ENCODE measurements at places on chromosomes 1 and 21.

DNA sequence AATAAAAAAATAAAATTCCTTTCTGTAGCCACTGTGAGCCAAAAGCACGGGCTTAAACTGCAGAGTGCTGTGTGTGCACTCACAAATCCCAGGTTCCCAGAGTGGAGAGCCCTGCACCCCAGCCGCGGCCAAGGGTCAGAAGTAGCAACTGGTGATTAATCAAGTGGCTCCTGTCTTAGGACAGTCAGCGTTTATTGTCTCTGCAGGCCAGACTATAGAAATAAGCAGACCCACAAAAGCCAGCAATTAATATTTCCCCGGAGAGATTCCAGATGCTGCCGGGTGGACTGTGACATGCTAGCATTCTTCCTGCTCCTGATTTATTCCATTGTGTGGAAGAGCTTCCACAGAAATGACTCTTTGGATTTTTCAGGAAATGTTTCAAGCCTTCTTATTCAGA is 412.2 kb downstream of the KIF26B start:
- no peak for DNase-seq

DNA sequence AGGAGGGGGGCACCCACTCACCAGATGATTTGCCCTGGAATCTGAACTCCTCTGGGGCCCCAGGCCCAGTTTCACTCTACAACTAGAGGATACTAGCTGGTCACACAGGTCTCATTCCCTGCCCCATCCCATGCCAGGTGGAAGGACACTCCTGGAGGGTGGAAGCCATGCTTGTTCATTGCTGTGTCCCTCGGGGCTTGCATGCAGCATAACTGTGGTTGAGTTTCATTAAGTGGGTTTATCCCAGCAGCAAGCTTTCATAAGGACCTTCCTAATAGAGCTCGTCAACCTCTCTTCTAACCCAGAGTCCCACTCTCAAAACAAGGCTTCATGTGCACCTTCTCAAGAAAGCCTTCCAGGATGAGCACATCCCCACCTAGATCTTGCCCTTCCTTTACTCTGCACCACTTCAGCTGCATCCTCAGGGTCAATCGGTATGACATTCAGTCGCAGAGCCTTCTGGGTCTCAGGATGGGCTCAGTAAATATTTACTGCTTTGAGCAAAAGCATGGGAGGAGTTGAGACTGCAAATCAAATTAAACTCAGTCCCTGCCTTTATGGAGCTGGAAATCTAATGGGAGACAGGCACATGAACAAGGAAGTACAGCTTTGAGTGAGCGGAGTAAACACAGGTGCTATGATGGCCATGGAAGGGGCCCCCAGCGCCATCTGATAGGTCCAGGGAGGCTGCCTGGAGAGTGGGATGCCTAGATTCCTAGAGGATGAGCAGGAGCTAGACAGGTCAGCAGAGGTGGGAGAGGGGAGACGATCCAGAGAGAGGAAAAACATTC is 32.3 kb downstream of the LAMB3 start:
- DNase-seq: no peak

DNA sequence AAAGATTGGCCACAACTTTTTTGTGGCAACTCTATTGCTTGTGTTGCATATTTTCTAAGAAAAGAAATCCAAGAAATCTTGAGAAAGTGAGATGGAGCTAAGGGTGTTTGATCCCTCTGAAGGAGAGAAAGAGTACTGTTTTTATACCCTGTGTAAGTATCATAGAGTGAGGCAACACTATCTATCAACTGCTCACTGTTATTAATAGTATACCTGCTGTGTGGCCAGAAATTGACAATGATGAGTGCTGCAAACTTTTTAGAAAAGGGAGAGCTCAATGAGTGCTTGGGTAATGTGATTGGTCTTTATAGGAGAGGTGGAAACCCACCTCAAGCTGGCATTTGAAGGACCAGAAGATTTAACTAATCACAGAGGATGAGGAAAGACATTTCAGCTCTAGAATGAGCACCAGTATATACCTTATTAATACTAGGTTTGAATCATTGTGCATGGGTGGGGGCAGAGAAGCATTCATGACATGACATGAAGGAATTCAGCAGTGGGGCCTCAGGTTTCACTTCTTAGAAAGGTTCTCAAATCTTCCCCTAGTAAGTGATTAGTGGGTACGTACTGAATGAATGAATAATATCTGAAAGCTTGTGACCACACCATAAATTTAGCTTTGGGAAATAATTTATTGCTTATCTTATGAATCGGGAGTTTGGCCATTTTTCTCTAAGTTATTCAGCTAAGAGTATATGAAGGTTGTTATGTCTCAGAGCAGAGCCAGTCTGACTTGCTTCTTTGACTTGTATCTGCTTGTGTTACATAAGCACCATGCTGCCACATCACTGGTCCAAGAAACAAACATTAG is 169.2 kb upstream of the SGIP1 start:
- no peak for DNase-seq

DNA sequence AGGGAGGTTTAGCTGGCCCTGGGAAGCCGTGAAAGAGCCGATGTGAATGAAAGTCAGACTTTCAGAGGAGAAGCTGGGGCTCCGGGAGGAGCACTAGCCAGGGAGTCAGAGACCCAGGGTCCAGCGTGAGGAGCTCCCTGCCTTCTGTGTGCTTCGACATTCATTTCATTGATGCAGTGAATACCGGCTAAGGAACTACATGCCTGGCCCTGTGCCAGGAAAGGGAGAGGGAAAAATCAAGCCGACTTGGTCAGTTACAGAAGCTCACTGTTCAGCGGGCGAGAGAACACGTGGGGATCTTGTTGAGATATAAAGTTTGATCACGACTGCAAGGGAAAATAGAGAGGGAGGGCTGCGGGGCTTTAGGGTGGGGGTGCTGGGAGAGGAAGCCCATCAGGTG is 76.7 kb upstream of the RUNX3 start:
- no peak for DNase-seq

GRCh38 chr1:216223486-216223885 is 199.8 kb downstream of the USH2A start:
- DNase-seq: no peak

DNA sequence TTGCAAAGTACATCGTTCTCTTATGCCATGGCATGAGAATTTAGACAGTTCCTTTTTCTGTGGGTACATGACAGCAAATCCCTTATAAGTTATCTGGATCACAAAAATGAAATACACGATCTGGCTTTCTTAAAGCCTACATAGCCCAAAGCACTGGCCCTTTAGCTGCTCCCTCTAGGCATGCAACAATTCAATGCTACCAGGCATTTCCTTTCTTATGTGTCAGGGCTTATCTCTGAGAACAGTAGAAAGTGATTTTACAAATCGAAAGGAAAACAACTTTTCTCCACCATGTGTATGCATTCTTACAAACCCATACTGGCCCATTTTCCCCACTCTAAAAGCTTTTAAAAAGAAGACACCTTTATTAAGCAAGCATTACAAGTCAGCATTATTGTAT is 139.7 kb downstream of the GRIK1 start:
- DNase-seq: no peak

GRCh38 chr1:30111431-30111830 is 612.0 kb downstream of the MATN1 start:
- DNase-seq: peak; percentile 90

DNA sequence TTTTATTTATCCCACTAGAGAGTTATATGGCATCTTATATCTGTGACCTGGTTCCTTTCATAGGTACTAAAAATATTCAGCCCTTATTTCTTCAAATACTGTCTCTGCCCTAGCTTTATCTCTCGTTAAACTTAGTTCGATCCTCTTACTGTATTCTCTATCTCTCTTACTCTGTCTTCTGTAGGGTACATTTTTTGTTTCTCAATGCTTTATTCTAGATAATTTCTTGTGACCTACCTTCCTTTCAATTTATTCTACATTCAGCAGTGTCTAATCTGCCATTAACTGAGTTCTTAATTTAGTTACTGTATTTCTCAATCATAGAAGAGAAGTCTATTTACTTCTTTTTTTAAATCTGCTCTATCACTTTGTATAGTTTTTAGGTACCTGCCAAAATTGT is 1.8 kb upstream of the ZFP69 start:
- no peak for DNase-seq

GRCh38 chr1:32929366-32929765 is 28.2 kb upstream of the TMEM54 start:
- DNase-seq: no peak

GRCh38 chr21:44064852-44065403 is 42.3 kb upstream of the PWP2 start:
- no peak for DNase-seq

GRCh38 chr1:17561247-17561548 is 21.7 kb downstream of the ARHGEF10L start:
- no peak for DNase-seq

DNA sequence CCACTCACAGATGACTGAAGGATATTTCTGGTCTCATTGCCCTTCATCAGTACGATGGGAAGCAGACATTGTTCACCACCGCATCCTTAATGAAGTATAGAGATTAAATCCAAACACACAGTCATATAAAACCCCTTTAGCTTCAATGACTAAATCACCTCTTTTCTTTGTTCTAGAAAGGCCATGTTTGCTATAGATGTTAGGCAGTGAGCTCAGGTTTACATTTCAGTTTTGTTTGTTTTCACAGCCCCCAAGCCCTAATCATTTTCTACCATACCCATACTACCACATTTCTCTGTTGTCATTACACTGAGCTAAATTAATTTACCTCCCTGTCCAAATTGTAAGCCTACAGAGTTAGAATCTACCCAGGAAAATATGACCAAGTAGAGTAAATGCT is 385.1 kb downstream of the NTNG1 start:
- no peak for DNase-seq

DNA sequence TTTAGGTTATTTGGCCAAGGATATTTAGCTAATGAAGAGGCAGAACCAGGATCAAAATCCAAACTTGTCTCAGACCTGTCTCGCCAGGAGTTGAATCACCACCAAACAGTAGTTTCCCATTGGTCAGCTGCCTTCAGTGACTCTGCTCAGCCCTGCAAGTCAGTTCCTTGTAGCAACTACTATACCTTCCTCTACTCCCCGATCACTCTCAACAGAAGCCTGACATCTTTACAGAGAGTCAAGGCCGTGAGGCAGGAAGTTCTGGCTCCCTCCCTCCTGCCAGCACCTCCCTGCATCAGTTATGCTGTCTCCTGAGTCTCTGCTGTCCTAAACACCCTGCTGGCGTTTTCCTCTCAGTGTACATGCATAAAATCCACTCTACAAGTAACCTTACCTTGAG is 13.2 kb downstream of the PSMD4 start:
- DNase-seq: no peak

GRCh38 chr1:66275601-66276023 is 258.3 kb upstream of the SGIP1 start:
- peak; percentile 42 for DNase-seq

GRCh38 chr1:20280341-20280740 is 10.3 kb upstream of the VWA5B1 start:
- DNase-seq: no peak
